ENCODE measurements at places on chromosomes 11 and 22.

DNA sequence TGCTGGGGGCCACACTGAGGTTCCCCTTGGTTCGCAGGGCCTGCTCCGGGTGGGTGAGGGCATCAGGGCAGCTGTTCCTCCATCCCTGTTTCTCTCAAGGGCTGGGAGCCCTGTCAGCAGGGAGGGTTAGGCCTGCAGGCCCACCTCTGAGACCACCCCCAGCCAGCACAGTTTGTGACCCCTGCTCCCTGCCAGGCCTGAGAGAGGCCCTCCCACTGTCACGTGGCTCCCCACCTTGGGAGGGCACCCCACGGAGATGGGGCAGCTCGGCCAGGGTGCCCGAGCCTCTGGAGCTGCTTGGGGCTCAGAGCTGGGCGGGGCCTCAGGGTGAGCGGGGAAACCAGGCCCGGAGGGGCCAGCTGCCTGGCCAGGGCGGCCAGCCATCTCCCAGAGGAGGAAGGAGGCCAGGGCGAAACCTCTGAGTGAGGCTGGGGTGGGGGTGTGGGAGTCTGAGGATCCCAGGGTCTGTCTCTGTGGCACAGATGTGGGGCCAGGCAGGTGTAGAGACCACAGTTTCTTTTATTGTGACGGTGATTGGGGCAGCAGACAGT is 2.5 kb upstream of the INS start:
- no peak for DNase-seq

- DNase-seq = no peak
Observed at GRCh38 chr11:129457321-129457720, 81.7 kb downstream of the BARX2 start.

DNA sequence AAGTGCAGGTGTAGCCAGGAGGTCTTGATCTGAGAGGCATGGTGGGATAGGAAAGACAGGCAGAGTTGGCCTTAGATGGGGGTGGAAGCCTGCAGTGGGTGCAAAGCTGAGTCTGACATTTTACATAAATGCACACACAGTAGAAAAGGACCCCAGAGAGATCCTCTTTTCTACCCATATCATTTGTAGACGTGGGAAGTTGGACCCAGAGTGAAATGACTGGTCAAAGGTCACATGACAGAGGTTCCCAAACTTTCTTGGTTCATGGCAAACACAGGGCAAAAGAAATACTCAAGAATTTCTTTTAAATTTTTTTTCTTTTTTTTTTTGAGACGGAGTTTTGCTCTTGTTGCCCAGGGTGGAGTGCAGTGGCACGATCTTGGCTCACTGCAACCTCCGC is 6.2 kb upstream of the FOXRED2 start:
- no peak for DNase-seq

DNA sequence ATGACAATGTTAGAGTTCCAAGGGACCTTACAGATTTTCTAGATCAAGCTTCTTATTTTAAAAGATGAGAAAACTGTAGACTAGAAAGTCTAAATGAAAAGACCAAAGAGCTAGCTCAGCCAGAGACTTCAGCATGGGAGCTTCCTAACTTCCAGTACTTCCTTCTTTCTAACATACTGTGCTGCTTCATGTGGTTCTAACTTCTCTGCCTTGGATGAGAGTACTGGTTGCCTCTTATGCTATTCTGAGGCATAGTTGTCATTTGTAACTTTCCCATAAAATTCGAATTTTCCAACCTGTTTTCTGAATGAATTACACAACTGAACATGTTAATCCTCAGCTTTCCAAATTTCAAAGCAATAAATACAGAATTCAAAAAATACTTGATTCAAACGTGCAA is 1.8 kb downstream of the MTMR2 start:
- no peak for DNase-seq

GRCh38 chr11:76863196-76863777 is 2.6 kb downstream of the ACER3 start:
- DNase-seq = no peak

DNA sequence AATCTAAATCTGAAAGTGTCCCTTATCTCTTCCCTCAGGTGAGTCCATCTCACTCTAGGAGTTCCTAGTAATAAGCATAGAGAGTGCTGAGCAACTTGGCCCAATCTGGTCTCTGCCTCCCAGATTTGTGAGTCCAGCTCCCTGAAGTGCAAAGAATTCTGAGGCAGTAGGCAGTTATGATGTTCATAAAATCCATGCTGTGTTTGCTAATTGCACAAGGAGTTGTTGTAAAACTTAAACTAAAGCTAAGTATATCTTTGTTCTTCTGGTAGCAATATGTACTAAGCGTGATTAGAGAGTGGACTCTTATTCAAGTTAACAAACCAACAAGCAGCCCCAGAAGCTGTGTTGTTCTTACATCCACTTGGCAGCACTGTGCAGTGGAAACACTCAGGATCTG is 7.6 kb upstream of the PTH start:
- DNase-seq = no peak

GRCh38 chr11:48017105-48017830 is 36.9 kb downstream of the PTPRJ start:
- DNase-seq = peak; percentile 75

- DNase-seq = no peak
Observed at GRCh38 chr11:559020-559620, 1.4 kb downstream of the LMNTD2 start.

GRCh38 chr22:25942856-25943411 is 200.9 kb downstream of the MYO18B start:
- no peak for DNase-seq

Measured in activated effector memory CD4-positive, alpha-beta T cell treated with anti-CD3 and anti-CD28 coated beads, Interleukin-2, amount 50 U/mL, for 16 hours (primary cell).